RWPE1 (cell line): ENCODE measurements at places on chromosomes 6 and 20.

DNA sequence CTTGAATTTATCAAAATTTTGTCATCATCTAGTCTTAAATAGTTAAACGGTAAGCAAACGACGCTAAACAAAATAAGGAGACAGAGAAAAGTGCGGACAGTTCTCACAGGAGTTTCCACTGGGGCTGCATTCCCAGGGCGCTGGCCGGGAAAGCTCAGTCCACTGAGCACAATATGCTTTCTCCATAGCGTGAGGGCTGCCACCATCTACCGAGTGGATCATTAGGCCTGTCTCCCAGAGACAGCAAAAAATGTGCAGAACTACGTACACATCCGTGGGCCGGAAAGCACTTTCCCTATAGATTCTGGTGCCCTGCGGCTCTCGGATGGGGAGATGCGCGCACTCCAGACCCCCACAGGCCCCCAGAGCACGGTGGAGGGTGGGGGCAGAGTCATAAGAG, 84.9 kb downstream of the THBS2 start:
- DNase-seq = no peak

GRCh38 chr20:13364278-13365170, 143.4 kb downstream of the ISM1 start:
- DNase-seq = no peak

- no peak for DNase-seq
These were observed 187.9 kb upstream of the ECI2 start for GRCh38 chr6:4323322-4323721.

DNA sequence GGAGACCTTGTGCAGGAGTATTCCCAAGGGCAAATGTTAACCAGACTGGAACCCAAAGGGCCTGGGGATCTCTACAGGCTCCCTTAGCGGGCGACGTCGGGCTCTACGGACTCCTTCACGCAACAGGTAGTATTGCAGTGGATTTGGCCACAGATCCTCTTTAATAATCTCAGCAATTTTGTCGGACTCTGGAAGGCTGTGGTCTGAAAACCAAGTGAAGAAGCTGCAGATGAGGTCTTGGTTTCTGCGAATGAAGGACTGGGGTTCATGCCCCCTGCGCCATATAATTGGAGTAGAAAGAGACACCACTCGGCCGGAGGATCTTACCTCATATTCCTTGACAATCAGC, 1.3 kb downstream of the TSPYL1 start:
- DNase-seq = no peak
